ENCODE measurements at places on chromosomes 1 and 21.

GRCh38 chr21:42790520-42791065 is 88.7 kb downstream of the WDR4 start:
- DNase-seq: no peak

GRCh38 chr1:98975113-98975512 is 29.5 kb downstream of the PLPPR5 start:
- DNase-seq: no peak

DNA sequence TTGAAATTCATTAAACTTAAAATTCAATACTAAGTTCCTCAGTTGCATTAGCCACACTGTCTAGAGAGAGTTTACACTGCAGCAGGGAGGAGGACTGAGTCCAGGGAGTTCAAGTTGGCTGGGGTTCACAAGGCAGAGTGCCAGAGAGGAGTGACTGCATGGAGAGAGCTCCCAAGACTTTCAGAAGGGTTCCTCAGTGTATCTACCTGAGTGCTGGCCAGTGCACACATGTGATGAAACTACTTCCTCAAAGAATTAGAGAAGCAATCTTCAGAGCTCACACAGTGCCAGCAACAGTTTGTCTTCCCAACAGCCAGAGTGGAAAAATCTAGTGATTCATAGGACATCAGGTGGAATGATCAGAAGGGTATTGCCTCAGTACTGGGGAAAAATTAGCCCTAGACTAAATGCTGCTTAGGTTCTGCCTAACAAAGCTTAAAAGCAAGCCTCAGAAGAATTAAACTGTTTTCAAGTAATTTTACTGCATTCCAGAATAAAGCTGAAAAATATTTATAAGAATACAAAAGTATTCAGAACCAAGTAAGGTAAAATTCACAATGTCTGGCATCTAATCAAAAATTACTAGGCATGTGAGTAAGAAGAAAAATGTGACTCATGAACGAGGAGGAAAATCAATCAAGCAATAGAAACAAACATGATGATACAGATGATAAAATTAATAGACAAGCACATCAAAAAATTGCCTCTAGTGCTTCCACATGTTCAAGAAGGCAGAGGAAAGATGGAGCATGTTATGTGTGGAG is 10.4 kb upstream of the WNT3A start:
- no peak for DNase-seq

DNA sequence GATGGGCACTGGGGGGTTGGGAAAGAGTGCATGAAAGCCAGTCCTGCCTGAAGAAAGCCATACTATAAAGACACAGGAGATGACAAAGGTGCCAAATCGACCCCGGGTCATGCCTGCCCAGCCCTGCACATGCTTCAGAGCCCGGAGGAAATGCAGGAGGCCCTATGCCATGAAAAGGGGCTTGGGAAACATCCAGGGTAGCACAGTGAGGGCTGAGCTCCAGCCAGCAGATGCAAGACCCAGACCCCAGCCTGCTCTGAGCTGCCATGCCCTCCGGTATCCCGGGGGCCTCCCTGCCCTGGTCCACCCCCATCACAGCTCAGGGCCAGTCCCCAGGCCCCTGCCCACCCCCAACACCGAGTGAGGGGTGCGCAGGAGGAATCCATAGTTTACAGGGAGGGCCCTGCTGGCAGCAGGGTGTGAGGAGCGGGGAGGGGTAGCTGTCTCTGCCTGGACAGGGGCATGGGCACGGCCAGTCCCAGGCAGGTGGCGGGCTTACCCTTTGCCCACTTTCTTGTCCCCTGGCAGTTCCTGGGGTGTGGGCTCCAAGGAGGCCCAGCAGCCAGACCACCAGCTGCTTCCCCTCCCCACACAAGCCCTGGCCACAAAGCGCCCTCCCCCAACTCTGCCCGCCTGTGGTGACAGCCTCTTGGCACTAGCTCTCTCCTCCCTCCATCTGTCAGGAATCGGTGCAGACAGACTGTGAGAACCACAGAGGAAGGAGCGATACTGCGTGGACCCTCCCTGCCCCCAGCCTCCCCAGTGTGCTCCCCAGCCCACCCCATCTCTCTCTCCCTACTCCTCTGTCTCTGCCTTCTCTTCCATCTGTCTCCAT is 16.8 kb downstream of the LRP8 start:
- no peak for DNase-seq

DNA sequence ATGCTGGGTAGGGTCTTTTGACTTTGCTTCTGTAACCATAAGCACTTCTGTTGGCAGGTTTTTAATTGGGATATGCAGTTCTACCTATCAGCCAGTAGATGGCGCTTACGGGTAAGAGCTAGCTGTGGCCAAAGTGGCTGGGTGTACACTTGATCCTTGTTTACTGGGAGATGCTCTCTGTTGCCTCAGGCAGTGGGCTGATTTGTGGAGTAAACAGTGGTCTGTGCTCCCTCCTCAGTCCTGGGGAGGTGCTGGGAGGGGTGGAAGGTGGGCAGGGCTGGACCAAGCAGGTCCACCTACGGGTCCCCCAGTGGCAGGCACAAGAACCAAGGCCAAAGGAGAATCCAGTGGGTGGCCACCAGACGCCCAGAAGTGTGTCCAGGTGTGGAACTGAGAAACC is 43.4 kb downstream of the RALGPS2 start:
- no peak for DNase-seq

DNA sequence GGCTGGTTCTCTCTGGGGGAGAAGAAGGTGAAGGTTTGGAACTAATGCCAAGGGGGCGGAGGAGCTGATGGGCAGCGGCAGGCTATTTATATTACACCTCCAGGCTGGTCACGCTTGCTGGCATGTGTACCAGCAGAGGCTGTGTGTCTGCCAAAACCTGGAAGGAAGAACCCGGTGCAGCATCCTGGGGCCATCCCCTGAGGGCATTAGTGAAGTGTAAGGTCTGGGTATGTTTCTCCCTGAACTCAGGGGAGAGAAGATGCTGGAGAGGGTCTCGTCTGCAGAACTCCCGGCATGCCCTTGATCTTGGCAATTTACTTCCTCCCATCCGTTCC is 5.3 kb downstream of the DISP3 start:
- DNase-seq: no peak

GRCh38 chr1:235911876-235912275 is 45.2 kb upstream of the LYST start:
- no peak for DNase-seq

- DNase-seq: no peak
Observed at GRCh38 chr1:166297993-166298392, 131.2 kb upstream of the FAM78B start.

DNA sequence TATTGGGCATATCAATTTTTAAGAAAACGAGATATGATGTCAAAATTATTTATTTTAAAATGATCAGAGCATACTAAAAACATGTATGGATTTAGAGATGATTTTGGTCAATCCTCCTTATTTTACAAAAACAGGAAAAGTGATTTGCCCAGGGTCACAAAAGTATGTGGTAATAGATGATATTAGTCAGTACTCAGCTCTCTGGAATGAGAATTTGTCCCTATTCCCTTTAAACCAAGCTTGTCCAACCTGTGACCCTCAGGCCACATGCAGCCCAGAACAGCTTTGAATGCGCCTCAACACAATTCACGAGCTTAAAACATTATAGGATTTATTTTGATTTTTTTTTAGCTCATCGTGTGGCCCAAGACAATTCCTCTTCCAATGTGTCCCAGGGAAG is 104.7 kb downstream of the AKT3 start:
- no peak for DNase-seq

GRCh38 chr21:39204134-39204533 is 20.9 kb upstream of the PSMG1 start:
- no peak for DNase-seq

GRCh38 chr1:86114816-86115400 is 41.7 kb downstream of the COL24A1 start:
- no peak for DNase-seq

DNA sequence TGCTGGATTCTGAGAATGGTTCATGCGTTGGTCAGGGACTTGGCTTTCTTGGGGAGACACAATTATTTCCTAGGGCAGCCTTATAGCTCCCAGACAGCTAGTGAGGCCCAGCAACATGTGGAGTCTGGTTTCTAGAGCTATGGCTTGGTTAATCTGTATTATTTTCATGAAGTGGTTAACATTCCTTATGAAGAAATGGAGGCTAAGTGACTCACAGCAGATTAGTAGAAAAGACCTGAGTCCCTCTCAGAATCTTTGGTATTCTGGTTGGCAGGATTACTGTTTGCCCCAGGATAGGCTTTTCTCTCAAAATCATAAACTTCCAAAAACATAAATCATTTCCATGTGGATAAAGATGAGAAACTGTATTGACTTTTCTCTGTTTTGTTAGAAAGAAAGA is 42.3 kb downstream of the DUSP10 start:
- no peak for DNase-seq

- no peak for DNase-seq
Observed at GRCh38 chr1:161297415-161297814, 12.4 kb downstream of the MPZ start.

DNA sequence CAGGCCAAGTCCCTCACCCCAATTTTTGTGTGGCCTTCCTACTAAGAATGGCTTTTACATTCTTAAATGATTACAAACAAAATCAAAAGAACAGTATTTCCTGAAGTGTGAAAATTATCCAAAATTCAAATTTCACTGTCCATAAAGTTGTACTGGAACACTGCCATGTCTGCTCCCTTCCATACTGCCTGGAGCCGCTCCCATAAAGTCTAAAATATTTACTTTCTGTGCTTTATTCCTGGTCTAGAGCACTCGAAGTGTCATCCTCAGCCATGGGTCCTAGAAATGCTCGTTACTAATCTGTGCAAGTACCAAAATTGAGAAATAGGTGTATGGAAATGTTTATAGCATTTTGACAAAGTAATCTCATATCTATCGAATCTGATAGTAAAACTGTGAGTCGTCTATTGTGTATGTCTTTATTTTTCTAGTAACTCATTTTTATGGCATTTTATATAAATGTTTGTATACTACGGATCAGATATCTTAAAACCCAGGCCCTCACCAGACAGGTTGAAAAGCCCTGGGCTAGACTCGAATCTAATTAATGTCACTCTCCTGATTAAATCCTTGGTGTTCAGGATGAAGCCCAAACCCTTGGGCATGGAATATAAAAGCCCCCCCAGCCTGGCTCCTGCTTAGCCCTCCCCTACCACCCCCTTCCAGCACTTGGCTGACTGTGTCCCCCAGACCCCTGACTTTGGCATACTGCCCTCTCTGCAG is 4.9 kb downstream of the LBR start:
- DNase-seq: no peak

GRCh38 chr1:165240492-165240891 is 116.0 kb downstream of the LMX1A start:
- DNase-seq: no peak

DNA sequence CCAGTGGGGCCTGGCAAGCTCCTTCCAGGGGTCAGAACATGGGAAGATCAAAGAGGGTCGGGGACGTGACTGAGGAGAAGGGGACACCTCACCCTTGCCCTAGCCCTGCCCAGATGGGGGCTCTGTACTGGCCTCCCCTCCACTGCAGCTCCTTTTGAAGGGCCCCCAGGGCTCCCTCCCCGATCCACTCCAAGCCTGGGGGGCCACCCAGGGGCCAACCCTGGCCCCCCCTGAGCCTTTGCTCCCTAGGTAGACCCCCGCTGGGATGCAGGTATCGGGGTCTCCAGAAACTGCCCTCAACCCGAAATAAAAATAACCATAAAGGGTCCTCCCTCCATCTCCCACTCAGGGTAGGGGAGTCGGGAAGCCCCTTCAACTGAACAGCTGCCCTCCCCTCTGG is 37.4 kb upstream of the FAM131C start:
- DNase-seq: no peak

DNA sequence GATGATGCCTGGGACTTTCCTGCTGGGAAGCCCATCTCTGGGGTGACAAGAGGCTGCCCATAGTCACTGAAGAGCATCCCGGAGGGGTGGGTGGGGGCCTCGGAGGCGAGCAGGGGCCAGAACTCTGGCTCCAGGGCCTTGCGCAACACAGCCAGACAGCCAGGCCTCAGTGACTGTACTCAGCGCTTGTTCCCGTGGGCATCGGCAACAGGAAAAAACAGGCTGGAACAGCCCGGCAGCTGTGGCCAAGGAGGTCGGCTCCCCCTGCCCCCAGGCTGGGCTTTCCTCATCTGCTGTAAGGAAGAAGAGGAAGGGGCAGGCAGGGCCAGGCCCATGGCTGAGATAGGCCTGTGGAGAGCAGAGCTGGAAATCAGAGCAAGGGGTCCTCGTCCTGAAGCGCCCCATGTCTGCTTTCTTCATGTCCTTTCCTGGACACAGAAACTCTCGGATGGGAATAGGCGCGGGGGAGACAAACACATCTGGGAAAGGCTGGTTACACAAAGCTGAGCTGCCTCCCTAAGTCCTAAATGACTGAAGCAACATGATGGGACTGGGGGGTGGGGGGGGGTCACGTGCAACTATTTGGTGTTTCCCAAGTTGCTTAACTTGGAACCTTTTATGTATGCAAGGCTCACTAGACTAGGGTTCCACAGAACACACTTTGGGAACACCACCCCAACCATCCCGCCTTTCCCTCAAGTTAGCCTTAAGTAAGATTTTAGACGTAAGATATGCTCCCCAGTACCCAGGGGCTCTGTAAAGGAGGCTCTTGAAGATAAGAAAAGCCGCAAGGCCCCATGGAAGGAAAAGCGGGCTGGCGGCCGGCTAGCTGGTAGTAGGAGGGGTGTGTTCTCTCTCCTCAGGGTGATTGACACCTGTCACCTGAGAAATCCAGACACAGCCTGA is 30.7 kb downstream of the HSPG2 start:
- DNase-seq: no peak

GRCh38 chr1:6872573-6873261 is 87.5 kb downstream of the CAMTA1 start:
- DNase-seq: no peak

GRCh38 chr1:44283524-44284173 is 70.4 kb downstream of the DMAP1 start:
- DNase-seq: no peak

- no peak for DNase-seq
Observed at GRCh38 chr1:25873120-25873519, 2.4 kb downstream of the PAQR7 start.

GRCh38 chr1:84108900-84109578 is 35.0 kb upstream of the PRKACB start:
- no peak for DNase-seq

DNA sequence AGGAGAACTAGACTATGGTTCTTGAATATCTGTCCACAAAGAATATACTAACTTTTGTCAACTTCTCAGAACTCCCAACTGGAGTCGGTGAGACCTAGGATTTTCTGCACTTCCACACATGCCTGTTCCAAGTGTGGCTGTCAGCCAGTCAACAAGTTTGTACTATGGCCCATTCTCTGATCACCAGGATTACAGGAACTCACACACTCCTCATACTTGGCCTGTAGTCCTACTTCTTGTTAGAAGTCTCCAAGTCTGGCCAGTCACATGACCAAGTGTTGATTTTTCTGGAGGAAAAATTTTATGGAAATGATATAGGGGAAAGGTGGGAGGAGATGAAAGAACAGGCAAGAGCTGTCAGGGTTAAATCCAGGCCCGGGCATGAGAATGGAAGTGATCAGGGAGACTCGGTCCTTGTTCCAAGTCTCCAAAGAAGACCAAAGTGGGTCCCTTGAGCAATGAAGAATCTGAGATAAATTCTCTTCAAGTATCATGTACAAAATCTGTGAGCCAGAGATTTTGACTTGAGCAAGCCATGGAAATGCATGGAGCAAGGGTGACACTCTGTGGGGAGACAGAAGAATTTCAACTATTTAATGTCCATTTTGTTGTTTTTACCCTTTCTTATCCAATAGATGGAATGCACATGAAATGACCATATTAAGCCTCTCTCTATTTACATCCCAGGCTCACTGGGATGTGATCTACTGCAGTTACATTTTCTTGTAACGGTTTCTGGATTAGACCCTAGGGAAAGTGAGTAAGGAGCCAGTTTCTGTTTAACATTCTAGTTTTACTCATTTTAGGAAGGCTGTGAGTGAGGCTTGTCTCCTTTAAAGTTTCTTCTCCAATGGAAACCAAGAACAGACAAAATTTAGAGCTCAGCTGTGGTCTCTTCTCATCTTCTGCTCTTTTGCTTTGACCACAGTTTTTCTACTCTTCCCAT is 320.9 kb downstream of the ASTN1 start:
- no peak for DNase-seq

Data from cortex of kidney (tissue), 1 donor.